ENCODE measurements at places on chromosomes 12 and 14.

DNA sequence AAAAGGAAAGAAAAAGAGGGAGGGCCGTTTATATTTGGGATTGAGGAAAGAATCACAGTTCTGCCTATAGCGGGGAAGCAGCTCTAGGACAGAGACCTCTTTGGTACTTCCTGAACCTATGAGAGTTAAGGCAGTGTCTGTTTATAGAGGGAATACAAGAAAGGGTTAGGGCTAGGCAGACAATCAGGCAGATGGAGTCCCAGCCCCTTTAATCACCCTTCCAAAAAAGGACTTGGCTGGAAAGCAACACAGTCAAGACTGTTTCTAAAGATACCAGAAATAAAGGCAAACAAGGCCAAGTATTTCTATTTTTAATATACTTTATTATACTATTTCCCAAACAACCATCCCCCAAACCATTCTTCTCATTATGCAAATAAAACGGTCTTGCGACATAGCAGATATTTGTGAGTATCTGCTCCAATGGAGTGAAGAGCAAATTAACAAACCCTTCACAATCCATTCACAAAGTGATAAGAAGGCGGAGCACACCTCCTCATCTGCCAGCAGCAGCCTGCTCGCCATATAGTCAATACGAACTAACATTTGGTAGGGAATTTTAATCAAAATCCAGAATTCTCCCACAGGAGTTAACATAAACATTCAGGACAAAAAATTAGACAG, 697 bp upstream of the GRIP1 start:
- no peak for DNase-seq

DNA sequence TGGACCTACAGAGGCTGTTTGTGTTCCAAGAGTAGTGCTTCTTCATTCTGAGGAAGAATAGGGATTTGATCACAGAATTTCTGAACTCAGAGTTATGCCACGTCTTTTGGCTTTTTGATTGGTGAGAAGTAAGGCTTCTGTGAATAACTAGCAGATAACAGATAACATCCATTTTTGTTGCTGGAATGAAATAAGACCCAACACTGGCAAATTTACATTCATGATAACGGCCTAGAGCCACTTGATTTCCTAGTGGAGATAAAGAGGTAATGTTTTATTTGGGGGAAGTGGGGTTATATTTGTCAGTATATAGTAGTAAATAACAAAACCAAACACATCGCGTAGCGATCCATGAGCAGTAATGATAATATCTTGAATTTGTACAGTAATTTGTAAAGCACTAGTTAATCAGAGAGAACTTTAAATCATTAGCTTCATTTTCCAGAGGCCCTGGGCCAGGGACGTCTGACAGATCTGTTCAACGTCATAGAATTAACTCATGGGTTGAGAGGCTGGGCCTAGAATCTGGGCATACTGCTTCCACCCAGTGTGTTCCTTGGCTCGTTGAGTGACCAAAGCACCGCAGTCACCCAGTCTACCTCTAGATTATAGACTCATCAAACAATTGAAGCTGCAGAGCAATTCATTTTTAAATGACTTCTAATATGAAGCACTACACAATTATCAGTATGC, 79.6 kb downstream of the HMGA2 start:
- no peak for DNase-seq

- no peak for DNase-seq
These were observed 14.7 kb downstream of the CPSF6 start for GRCh38 chr12:69254046-69254445.

DNA sequence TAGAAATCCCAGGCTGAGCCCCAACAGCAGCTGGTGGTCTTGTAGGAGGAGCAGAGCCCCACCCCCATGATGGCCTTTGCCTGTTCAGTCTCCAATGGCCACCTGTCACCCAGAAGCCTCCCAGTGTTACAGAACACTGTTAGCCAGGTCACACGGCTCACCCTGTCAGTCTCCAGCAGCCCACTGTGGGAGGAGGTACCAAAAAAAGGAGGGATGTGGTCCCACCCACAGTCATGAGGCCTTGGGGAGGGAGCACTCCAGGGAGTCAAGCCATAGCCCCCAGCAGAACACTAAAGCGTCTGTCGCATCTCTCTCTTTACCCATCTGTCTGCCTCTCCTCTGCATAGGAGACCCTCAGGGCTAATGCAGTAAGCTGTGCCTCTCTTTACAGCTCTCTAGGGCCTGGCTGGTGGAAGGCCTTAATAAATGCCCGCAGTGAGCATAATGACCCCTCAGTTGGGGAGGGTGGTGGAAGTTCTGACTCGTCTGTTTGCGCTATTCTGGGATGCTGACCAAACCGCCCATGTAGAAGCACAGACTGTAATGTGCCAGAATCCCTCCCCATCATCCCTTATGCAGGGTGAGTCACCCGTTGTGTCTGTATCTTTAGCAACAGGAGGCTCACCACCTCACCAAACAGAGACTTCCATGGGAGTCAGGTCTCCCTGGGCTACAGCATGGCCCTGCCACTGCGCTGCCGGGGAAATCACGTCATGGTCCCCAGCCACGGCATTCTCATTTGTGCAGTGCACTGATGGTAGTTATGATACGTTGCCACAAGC, 14.6 kb downstream of the C14orf132 start:
- DNase-seq, result no peak

GRCh38 chr14:53621921-53622320, 334.7 kb downstream of the BMP4 start:
- DNase-seq, result no peak

- DNase-seq, result no peak
These were observed 178.1 kb downstream of the ETNK1 start for GRCh38 chr12:22802883-22803630.

DNA sequence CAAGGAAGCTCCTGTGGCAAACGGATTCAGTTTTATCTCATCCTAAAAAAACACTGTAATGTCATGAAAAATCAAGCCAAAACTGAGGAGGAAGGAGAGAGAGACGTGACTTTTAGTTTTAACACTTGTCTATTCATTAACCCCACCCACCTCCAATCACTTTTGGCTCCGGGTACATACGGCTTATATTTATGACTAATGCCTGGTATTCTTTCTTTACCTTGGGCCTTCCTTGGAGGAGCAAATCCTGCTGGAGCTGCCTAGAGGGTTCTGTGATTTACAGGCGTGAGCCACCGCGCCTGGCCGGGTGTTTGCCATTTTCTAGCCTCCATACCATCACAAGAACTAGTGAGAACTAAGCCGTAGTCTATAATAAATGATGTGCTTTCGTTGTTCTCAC, 60.8 kb upstream of the RTRAF start:
- DNase-seq, result no peak

DNA sequence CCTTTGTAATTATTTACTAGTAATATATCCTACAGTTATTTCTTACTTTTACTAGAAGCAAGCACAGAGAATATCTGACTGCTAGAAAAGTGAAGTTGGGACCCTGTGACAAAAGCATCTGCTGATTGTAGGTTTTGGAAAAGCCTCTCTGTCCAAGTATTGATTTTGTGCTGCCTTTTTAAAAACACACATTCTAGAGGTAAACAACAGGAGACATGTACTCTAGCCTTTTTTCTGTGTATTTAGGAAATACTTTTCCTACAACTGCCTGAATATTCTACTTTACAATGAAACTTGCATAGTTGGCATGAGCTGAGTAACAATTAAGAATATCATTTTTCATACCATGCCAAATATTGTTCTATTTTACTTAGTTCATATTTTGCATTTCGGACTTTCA, 1249.0 kb downstream of the SLC16A7 start:
- DNase-seq, result no peak

DNA sequence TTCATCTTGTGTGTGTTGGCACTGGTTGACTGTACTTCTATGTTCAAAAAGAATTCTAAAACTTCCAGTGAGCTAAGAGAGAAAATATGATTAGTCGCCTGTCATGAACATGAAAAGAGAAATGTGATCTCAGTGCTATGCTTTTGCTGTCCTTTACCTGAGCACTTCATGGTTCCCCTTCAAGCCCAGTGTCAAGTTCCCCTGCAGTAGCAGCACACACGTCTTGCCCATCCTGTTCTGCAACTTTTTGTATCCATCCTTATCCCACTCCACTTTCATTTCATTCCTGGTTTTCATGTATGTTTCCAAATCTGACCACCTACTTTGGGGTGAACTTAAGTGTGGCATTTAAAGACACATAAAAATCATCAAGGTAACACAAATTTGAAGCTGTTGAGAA, 848.0 kb upstream of the USP15 start:
- DNase-seq, result no peak

DNA sequence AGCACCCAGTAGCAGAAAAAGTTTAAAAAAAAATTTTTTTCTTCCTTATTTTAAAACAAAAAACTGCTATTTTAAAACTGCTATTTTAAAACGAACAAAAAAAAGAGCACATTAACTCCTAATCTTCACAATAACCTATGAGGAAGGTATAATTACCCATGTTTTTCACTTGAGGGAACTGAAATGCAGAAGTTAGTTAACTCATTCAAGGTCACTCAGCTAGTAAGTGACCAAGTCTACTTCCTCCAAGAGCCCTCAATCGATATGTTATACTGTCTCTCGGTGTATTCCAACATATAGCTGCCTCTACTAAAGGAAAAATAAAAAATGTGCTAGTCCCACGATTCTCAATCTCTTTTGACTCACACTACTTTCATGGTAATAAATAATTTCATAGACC, 7.8 kb downstream of the RPAP3 start:
- DNase-seq, result no peak

GRCh38 chr14:105527381-105527825, 1.0 kb downstream of the TMEM121 start:
- no peak for DNase-seq

GRCh38 chr12:78442454-78442801, 422.1 kb upstream of the SYT1 start:
- no peak for DNase-seq

DNA sequence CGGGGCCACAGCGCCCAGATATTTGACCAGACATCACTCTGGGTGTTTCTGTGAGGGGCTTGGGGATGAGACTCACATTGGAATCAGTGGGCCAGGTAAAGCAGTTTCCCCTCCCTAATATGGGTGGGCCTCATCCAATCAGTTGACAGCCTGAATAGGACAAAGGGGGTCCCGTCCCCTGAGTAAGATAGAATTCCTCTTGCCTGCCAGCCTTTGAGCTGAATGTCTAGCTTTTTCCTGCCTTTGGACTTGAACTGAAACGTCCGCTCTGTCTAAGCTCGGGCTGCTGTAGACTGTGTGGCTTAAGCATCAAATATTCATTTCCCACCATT, 88.8 kb upstream of the DIO3 start:
- DNase-seq, result no peak

DNA sequence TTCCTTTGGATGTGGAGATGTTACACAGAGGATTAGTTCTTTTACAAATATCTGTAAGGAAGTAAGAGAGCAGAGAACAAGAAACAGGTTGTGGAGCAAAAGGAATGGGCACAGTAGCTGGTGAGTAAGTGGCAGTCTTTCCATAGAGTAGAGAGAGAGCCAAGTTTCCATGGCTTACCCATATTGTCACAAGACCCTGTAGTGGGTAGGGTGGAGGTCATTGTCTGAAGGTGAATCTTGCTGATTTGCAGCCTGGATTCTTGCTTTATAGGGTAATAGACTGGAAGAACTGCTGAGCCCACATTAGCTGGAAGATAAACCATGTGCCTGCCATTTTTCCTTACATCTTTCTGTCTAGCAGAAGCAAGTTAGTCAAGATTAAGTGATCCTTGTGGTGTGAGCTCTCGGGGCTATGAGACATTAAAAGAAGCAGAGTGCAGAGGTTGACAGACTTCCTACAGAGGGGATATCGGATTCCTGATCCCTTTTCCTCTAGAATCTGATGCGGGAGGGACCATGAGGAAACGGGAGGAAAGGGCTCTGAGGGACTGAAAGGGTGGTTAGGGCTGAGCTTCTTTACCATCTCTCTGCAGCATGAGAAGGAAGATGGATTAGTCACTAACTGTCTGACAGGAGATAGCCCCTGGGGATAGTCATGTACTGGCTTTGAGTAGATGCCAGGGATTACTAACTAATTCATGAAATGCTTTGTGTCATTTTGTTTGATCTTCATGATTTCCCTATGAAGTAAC, 44.0 kb upstream of the LRTM2 start:
- no peak for DNase-seq

DNA sequence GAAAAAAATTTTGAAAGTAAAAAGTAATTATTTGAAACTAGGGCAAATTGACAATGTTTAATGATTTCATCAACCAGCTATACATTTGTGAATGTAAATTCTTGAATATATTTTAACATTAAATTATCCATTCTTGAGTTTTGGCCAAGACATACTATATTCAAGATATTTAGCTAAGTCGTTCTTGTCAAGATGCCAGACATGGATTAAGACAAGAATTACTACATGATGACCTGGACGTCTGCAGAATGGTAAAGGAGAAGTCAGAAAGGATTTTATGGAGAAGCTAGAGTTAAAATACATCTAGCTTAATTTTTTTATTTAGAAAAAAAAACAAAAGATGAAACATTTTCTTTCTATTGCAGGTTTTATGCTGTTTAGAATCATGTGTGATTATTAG, 255.8 kb downstream of the TMTC2 start:
- DNase-seq, result no peak
